ENCODE measurements at places on chromosomes 11 and 22. TPM values are rescaled to one million over a fixed set of nuclear protein-coding genes. Genes with fewer than 3 reads are reported as not detected.

LRRC32 gene
- polyA plus RNA-seq = not detected

MLC1 gene
- 0.08 TPM for polyA plus RNA-seq

CEND1 gene
- 0.99 TPM for polyA plus RNA-seq

OR5P2 gene
- polyA plus RNA-seq = not detected

ZDHHC13 gene
- 8.2 TPM for polyA plus RNA-seq

CCDC73 gene
- not detected for polyA plus RNA-seq

RFPL2 gene
- not detected for polyA plus RNA-seq

DDB1 gene
- 81.7 TPM for polyA plus RNA-seq

CHRM1 gene
- polyA plus RNA-seq = not detected

VPREB1 gene
- polyA plus RNA-seq = 1.4 TPM

SMC1B gene
- polyA plus RNA-seq = not detected

TSPAN32 gene
- polyA plus RNA-seq = 7.1 TPM

RTN4RL2 gene
- polyA plus RNA-seq = 0.14 TPM

MYRF gene
- not detected for polyA plus RNA-seq

HPX gene
- 0.46 TPM for polyA plus RNA-seq
